Mesothelial cell of epicardium (in vitro differentiated cells): ENCODE measurements at places on chromosomes 1 and 21. TPM values are rescaled to one million over a fixed set of nuclear protein-coding genes. Genes with fewer than 3 reads are reported as not detected.

Gene ZNF648
- total RNA-seq = 0.09 to 0.23 TPM (median 0.18 TPM) in 3 replicates

- peaks cover 29% of the 10 kb centered on the region for H3K4me1 ChIP-seq
- H3K27me3 ChIP-seq = no peaks in the 10 kb centered on the region
- H3K27ac ChIP-seq = no peak overlapping the region
- no peak for DNase-seq
Measured at GRCh38 chr1:46637444-46638083, 21.0 kb upstream of the MOB3C start.

DNA sequence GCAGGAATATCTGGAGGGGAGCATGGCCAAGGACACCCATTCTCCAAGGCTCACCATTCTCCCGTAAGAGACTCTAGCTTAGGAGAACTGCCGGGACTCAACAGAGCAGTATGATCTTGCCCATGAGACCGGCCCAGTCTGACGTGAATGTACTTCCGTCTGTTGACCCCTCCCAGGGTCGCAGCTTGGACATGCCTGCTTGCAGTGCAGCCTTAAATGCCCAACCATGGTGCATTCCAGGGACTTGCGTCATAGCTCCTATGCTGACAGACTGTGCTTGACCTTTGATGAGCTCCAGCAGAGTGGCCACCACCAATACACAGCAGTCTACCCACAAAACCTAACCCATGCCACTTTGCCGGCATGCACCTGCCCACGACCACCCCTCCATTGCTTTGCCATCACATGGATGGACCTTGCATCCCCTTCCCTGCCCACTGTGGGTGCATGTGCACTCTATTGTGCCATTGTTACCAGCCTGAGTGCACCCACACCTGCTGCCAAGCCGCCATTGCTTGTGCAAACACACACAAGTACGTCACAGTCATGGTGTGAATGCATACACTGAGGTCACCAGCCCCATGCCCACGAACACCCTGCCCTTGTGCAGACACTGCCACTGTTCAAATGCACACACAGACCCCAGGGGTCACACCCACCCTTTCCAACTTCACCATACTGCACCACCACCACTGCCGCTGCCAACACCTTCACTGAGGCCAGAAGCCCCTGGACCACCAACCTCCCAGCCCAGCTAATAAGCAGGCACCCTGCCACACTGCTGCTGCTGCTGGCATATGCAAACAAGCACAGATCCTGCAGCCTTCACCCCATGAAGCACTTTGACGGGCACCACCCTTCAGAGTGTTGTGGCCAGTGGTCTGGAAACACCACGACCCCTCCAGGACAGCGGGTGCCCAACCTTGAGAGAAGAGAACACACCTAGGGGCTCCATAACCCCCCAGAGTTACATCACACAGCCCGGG lies 1141.3 kb downstream of the BRINP3 start:
- no peaks in the 10 kb centered on the region for H3K4me1 ChIP-seq
- H3K4me3 ChIP-seq = no peak overlapping the region
- DNase-seq = no peak

DNA sequence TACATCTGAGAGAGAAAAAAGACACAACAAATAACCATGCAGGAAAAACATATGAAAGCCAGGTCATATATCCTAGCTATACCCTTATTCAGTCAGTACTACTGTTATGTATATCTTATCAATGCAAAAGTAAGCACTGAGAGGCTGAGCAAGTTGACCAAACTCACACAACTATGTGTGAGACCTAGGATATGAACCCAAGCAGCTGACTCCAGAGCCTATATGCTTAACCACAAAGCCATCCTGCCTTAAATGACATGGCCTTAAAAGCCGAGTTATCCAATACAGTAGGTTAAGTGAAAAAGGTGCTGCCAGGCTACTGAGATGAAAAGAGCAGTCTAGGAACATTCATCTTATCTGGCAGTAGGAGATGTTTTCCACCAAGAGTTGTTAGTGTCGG lies 151.6 kb downstream of the RERE start:
- DNase-seq = no peak
- H3K4me3 ChIP-seq = no peak overlapping the region

GRCh38 chr1:78913950-78914349 lies 92.6 kb downstream of the ADGRL4 start:
- no peaks in the 10 kb centered on the region for H3K36me3 ChIP-seq
- peaks cover 2% of the 10 kb centered on the region for H3K4me1 ChIP-seq
- no peak overlapping the region for H3K27ac ChIP-seq
- no peak for DNase-seq
- H3K27me3 ChIP-seq = no peaks in the 10 kb centered on the region

DNA sequence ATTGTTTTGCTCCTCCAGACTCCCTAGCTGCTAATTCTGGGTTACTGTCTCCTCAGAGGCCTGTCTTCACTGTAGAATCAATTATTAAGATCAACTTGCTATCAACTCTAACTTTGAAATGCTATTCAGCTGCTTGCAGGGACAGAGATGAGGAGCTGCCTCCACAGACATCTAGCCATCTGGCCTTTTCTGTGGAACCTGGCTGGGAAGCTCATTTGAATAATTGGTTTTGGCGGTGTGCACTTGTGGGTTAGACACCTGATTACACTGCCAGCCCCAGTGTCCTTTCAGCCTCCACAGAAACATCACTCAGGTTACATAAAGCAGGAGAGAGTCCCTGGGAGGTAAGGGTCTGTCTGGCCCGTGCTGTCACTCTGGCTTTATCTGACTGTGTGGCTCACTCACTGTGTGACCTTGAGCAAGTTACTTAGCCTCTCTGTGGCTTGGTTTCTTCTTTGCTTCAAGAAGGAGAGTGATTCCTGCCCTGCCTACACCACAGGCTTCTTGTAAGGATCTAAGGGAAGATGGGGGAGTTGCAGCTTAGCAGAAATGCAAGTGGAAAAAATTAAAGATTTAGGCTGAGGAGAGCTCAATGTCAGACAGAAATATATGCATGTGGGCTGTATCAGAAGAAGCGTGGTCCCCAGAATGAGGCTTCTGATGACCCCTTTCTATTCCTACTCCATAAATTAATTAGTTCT lies 131.6 kb downstream of the BEND5 start:
- no peak overlapping the region for H3K4me3 ChIP-seq
- H3K27me3 ChIP-seq = peaks cover 68% of the 10 kb centered on the region
- no peaks in the 10 kb centered on the region for H3K4me1 ChIP-seq
- H3K27ac ChIP-seq = no peak overlapping the region
- DNase-seq = no peak
